Activated gamma-delta T cell treated with Interleukin-2 at 50 U/mL for 16 hours (primary cell): ENCODE measurements at places on chromosomes 11 and 22.

GRCh38 chr11:34827228-34827627 lies 89.0 kb downstream of the APIP start:
- no peak for DNase-seq

GRCh38 chr22:23677701-23677995 lies 13.2 kb upstream of the RGL4 start:
- DNase-seq: no peak

DNA sequence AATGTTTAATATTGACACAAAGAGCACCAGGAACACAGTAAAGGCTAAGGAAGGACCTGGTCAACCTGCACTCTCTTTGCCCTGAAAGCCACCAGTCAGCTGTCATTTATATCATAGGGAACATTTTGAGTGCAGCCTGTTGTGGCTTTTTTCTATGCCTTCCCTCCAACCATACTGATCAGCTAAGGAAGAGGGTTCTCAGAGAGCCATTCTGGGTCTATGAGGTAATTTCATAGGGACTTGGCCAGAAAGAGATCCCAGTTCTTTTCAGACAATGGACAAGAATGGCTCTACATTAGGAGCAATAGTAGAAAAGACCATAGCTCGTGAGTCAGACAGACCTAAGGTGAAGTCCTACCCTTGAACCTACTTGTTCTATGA lies 132.8 kb downstream of the CCDC34 start:
- DNase-seq: no peak

DNA sequence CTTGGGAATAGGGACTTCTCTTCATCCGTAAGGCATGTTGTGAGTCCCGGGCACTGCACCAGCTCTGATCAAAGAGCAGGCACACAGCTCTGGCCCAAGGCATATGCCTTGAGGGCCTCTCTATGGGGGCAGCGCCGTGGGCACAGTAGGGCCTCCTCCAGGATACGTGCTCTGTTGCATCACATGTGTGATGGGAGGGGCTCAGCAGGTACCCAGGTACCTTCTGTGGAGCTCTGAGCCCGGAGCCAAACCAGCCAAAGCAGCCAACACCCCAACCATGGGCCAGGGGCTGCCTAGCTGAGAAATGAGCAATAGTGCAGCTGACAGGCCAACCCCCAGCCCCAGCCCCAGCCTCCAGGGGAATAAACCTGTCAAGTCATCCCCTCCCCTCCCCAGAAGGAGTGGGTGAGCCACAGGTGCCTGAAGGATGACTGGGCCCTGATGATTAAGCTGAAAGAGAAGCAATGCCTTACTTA lies 79.7 kb upstream of the SHISAL1 start:
- no peak for DNase-seq

DNA sequence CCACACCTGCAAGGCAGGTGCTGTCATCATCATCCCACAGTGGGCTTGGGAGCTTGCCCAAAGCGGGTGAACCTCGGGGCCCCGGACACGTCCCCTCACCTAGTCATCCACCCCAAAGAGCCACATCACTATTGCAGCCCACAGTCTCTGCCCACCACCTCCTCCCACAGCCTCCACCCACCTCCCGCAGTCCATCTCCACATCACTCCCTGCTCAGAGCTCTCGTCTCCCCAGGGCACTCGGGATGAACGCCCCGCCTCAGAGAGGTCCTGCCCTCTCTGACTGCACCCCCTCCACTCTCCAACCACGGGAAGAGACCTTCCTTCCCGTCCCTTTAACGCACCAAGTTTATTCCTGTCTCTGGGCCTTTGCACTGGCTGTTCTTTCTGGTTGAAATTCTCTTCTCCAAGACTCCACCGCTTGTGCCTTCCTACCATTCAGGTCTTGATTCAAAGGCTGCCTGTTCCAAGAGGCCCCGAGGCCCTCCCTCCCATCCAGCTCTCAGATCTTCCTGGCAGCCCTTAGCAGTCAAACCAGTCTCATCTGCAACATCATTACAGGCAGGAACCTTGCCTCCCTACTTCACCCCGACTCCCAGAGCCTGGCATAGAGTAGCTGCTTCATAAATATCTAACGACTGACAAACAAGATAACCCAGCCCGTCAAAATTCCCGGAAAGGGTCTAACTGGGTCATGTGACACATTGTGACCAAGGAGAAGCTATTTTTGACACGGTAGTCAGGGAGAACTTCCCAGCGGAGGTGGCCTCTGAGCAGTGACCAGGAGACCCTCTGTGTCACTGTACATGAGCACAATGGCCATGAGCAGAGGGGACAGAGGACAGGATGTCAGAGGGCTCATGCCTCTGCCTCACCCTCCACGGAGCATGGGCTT lies 11.1 kb downstream of the KCNJ4 start:
- DNase-seq: no peak

- DNase-seq: no peak
Measured at GRCh38 chr11:96664110-96664509, 274.3 kb downstream of the JRKL start.

DNA sequence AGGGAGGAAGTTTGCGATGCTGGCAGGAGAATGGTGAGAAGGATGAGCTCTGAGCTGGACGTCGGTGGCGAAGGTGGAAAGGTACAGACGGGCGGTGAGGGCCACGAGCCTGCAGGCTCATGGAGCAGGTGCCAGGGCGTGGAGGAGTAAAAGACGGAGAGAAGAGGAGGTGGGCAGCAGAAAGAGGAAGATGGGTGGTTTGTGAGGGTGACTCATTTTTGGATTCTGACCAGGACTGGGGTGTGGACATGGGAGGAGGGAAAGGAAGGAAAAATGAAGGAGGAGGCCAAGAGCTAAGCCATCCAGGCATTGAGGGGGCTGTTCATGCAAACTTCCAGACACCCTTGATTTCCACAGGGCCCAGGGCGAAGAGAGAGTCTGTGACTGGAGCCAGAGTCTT lies 3.5 kb downstream of the ZDHHC24 start:
- DNase-seq: no peak

GRCh38 chr22:21815958-21816357 lies 51.5 kb downstream of the MAPK1 start:
- no peak for DNase-seq

GRCh38 chr11:98710986-98711385 lies 309.8 kb upstream of the CNTN5 start:
- no peak for DNase-seq

DNA sequence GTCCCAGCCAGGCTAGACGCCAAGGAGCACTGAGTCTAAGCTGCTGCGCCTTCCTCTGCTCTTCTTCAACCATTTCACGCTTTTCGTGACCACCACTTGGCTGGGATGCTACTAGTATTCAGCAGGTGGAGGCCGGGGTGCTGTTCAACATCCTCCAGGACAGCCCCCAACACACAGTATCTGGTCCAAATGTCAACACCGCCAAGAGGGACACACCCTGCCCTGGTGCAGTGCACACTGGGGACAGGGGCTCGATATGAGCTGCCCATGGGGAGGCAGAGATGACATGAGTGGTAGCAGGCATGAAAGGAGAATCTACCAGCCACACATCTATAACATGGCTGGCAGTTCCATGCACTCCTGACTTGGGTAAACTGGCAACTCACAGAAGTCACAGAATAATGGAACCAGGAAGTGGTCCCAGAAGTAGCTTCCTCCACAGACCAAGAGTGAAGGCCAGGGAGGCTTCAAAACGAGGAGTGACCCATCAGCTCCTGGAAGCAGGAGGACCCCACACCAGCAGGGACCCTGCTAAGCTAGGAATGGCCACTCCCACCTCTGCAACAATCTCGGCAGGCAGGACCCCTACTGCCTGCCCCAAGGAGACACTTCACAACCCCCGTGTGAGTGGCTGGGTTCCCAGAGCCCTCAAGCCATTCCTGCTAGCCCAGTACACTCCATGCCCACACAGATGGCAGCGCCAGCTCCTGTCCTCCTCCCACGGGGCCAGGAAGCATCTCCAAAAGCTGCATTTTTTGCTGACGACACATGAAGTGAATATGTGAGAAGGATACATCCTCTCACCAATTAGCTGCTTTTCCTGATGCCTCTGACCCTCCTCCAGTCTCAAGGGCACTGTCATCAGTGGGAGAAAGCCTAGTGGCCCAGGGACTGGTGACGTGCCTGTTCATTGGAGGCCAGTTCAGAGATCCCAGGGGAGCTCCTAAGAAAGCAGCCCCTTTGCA lies 78.8 kb downstream of the DGCR2 start:
- DNase-seq: no peak

DNA sequence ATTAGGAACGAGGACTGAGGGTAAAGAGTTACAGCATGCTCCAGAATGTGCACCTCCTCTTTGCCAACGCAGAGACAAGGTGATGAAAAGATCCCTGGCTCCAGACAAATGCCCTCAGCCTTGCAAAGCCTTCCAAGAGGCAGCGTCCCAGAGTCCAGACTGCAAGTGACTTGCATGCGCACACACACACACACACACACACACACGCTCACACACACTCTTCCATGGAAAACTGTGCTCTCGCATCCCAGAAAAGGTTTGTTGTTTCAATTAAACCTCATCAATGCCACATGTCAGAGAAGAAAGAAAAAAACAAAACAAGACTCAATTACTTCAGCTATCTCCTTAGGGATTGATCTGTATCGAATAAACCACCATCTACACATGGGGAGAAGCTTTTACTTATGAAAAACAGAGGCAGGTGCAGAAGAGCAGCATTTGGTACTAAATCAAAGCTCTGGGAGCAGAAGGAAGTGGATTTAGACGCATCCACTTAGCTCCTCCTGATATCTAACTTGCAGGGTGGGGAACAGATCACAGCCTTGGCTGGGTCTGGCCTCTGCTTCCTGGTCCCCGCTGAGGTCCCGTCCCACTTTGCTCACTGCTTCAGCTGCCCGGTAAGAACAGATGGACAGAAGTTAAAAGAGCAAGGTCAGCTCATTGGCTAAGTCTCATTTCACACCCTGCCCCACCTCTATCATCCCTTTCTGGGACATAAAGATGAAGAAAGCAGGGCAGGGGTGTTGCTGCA lies 249.8 kb upstream of the BLID start:
- DNase-seq: no peak

DNA sequence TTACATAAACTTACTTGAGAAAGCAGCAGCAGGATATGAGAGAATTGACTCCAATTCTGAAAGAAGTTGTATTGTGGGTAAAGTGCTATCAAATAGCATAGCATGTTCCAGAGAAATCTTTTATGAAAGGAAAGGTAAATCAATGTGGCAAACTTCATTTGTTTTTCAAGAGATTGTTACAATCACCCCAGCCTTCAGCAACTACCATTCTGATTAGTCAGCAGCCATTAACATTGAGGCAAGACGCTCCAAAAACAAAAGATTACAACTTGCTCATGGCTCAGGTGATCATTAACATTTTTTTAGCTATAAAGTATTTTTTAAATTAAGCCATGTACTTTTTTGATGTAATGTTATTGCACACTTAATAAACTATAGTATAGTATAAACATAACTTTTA lies 357.2 kb downstream of the TMEM135 start:
- no peak for DNase-seq

GRCh38 chr11:131754671-131755070 lies 384.3 kb downstream of the NTM start:
- DNase-seq: no peak

DNA sequence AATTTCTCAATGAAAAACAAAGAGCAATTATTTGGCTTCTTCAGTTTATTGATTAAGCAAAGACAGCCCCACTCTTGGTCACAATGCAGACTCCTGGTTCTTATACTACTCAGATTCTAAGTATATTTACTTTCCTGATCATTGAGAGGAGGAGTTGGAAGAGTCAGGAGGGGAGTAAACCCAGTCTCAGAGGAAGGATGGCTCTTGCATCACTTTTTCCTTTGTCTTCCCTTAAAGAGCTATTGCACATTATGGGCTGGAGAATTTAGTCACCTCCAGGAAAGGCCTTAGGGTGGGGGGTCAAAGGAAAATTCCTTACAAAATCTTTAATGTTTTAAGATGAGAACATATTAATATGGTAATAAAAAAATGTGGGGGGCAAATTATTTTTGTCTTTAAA lies 8.1 kb downstream of the SLC17A6 start:
- DNase-seq: no peak

DNA sequence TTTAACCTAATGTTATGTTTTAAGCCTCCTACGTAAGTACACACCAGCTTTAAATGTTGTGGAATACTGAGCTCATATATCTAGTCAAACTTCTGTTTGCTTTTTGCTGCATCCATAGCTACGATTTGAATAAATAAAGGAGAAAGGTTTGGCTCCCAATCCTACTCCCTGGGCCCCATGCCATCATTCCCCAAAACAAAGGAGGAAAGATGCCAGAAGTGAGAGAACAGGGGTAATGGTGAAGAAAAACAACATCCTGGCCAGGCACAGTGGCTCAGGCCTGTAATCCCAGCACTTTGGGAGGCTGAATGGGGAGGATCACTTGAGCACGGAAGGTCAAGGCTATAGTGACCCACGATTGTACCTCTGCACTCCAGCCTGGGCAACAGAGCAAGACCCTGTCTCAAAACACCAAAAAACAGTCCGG lies 26.5 kb downstream of the SCGB1A1 start:
- DNase-seq: no peak
